ENCODE measurements at places on chromosomes 2 and 18.

DNA sequence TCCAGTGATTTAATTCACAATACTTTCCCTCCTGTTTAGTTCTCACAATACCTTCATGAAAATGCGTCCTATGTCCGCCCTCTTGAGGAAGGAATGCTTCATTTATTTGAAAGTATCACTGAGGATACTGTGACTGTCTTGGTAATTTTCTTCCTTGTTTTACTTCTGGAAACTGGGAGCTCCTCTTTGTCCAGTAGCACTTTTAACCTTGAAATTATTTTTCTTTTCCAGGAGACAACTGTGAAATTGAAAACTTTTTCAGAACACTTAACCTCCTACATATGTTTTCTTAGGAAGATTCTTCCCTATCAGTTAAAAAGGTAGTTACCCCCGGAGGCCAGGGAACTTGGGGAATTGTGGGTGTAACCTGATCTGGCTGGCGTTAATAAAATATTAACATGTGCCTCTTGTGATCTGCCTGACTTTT lies 58.9 kb upstream of the STON1 start:
- DNase-seq: peak; percentile 70

DNA sequence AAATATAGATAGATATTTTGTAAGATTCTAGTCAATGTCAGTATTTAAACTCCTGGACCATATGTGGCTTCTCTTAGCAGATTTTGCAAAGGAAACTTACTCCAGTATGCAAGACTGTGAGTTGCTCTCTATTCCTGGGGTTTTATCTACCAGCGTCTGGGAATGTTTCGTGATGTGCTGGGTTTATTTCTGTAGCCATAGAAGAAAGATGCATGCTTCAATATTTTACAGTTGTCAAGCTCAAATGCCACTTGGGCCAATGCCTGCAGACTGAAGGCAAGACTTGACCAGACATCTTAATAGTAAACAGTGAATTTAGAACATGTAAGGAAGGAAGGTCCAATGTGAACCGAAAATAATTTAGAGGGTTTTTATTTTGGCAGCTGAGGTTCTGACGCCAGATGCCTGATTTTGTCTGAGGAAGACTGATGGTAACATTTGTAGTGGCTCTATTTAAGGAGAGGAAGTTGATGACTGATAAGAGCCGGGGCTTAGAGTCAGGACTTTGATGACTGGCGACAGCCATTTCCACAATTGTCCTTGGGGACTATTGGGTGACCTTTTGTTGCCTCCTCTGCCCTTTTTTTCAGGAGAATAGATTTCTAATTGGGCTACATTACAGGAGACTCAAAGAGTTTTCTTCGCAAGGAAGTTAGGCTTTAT lies 154.3 kb downstream of the RAPGEF4 start:
- no peak for DNase-seq

- no peak for DNase-seq
Observed at GRCh38 chr2:8965216-8965969, 38.1 kb downstream of the MBOAT2 start.

DNA sequence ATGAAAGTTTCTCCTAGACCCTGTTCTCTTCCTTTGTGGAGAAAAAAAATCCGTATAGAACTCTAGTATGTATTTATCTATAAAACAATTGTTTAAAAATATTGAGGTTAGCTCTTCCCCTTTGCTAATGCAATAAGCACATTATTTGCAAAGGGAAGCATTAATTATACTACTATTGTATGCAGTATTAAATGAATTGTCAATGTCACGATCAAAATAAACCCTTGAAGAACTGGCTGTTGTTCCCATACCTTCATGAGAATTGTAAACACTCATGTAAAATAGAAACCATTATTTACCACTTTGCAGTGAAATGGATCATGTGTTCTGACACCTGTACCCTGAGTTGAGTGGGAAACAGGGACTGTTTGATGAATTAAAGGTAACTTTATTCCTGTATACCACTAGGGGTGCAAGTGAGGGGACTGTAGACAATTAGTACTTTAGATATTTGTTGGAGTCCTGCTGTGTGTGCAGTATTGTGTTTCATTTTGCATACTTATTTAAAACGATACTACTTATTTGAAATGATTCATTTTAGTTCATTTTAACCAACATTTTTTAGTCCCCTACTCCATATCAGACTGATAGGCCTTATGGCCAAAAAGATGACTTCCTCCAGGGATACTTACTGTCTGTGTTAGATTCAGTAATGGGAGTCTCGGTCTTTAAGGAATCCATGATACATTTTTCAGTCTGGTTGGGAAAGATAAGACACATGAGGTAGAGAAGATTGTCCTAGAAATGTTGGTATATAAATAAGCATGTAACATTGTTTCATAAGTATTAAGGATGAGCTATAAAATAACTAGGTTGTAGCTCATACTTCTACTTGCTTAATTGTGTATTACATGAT lies 7.9 kb downstream of the PKP4 start:
- DNase-seq: peak; percentile 19

DNA sequence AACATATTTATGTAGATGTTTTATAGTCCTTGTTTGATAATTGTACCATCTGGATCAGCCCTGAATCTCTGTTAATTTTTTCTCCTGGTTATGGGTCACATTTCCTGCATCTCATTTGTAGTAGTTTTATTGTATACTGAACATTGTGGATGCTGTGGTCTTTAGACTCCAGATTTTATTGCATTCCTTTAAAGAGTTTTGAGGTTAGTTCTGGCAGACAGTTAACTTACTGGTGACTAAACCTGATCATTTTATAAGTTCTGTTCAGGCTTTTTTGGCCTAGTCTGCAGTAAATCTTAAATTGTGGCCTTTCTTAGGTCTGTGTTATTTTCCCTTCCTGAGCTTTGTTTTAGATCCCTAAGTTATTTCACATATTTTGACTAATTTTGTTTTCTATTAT lies 84.3 kb downstream of the FANCL start:
- DNase-seq: no peak

- no peak for DNase-seq
Observed at GRCh38 chr2:219636941-219637841, 9.8 kb downstream of the SLC4A3 start.

- DNase-seq: no peak
Observed at GRCh38 chr2:45253151-45253550, 243.9 kb upstream of the SIX2 start.

GRCh38 chr2:52594026-52594425 lies 1173.6 kb upstream of the CHAC2 start:
- DNase-seq: no peak

GRCh38 chr2:45441571-45441970 lies 169.5 kb downstream of the SRBD1 start:
- peak; percentile 91 for DNase-seq

DNA sequence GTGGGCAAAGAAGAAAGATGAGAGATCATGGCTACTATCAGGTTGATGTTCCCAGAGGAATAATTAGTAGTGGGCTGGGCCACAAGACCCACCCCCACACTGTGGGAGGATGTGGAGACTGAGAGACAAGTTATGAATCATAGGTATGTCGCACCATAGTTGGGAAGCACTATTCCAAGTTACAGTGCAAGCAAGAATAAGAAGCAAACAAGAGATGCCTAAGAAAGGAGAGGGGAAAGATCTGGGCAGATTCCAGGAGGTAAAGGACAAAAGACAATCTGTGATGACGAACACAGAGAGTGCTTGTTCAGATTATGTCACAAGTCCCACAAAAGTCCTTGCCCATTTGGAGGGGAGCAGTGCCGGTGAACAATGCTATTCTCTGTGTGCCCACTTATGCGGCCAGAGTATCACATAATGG lies 56.6 kb downstream of the FAM228A start:
- peak; percentile 30 for DNase-seq

- no peak for DNase-seq
Observed at GRCh38 chr2:95551055-95551568, 40.7 kb upstream of the TRIM43 start.

DNA sequence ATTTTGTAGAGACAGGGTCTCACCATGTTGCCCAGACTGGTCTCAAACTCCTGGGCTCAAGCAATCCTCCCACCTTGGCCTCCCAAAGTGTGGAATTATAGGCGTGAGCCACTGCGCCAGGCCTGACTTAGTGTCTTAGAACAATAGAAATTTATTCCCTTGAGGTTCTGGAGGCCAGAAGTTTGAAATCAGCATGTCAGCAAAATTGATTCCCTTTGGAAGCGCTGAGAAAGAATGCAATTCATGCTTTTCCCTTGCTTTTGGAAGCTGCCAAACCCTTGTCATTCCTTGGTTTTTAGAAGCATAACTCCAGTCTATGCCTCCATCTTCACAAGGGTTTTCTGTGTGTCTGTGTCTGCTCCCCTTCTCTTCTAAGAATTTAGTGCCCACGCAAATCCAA lies 20.7 kb downstream of the ST8SIA3 start:
- no peak for DNase-seq

- DNase-seq: no peak
Observed at GRCh38 chr2:20171445-20171977, 53.4 kb downstream of the SDC1 start.

DNA sequence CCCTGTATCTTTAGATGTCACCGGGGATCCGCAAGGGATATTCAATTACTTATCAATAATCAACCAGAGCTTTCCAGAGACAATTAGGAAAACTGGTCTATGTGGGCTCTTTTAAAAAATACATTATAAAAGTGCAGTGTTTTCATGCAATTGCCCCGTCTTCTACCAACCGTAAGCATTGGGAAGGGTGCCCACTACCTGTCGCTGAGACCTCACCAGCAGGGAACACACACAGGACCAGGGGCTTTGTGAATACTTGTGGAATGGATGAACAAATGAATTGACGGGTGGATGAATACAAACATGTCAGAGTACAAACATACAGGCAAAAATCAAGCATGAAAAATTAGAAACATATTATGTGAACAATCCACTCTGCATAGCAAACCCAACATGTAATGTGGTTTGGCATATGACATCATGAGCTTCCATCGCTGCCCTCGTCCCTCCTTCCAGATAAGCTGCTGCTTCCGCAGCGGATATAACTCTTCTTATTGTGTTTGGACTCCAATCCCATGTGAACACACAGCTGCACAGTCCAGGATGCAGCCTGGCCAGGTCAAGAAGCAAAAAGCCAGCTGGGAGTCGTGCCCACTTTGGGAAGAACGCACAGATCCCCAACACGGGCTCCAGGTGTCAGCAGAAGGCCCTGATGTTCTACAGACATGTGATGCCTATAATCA lies 5.3 kb downstream of the FHL2 start:
- no peak for DNase-seq

- no peak for DNase-seq
Observed at GRCh38 chr2:215031321-215031720, 107.1 kb downstream of the ABCA12 start.

DNA sequence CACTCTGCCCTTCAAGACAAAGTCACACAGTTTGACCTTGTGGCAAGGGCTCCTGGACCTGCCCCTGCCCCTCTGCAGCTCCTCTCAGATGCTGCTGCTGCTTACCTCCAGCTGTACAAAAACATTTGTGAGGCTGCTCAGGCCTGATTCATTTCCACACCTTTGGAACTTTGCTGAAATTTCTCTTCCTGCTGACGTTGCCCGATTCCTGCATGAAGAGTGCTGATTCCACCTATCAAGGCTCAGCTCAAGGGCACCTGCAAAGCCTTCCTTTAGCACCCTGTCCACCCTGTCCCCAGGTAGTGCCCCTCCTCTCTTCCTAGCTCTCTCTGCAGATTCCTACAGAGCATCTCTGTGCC lies 738.3 kb upstream of the HS6ST1 start:
- DNase-seq: peak; percentile 51

- peak; percentile 78 for DNase-seq
Observed at GRCh38 chr2:71101656-71102055, 28.4 kb downstream of the MCEE start.

GRCh38 chr18:55289775-55290174 lies 298.2 kb downstream of the TCF4 start:
- DNase-seq: no peak

DNA sequence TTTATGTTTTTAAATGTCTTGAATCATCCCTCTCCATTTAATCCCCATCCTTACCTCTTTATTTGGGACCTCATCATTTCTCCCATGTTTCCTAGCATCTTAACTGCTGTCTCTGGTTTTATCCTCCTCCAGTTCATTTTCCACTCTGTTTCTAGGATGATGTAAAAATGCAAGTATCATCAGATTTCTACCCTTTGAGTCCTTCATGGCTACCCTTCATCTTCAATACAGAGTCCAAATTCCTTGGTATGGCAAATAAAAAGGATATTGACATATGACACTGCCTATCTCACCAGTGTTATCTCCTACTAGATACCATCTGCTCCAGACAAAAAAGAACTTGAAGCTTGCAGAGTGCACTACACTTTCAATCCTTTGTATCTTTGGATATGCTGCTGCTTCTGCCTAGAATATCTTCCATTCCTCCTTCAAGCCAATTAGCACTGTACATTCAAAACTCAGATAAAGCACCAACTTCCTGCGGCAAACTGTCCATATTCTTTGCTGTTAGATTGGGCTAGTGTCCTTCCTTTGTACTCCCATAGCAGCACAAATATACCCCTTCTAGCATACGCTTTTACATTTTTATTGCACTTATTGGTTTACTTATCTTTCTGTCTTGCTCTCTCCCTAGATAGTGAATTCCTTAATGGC lies 24.6 kb upstream of the TLK1 start:
- DNase-seq: no peak

- DNase-seq: peak; percentile 70
Observed at GRCh38 chr2:162245061-162245460, 1.8 kb upstream of the FAP start.

- DNase-seq: peak; percentile 63
Observed at GRCh38 chr18:70454704-70455322, 166.0 kb downstream of the SOCS6 start.

GRCh38 chr18:55910296-55910695 lies 322.3 kb upstream of the TCF4 start:
- peak; percentile 31 for DNase-seq

- DNase-seq: no peak
Observed at GRCh38 chr2:112885506-112885902, 25.5 kb upstream of the IL37 start.

DNA sequence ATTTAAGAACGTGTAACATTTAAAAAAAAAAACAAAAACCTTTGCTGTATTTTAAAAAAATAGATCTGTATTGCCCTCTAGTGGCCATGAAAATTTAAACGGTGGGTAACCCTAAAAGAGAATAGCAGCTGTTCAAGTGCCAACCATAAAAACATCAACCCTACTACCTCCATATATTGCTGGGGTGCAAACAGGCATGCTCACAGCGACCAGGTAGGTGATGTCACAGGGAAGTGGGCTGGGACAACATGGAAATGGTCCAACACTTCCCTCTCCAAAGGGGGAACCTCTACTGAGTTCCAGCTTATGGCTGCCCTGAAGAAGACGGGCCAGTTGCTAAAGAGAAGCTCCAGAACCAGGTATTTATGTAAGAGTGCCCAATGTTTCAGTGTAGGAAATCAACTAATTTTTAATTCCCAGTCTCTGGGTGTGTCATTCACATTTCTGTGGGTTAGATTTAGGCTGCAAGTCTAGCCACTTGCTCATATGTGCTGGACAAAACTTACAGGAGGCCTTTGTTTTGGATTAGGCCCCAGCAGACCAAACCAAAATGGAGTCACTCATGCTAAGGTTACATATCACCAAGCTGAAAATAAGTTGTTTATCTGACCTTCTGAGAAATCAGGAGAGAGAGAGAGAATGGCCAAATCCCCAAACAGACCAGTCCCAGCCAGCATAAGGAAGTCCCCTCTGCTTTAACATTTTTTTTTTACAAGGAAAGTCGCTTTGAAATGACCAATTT lies 54.5 kb downstream of the SKA1 start:
- DNase-seq: peak; percentile 44
